Smooth muscle cell of trachea (primary cell): ENCODE measurements at places on chromosomes 5 and 9. TPM values are rescaled to one million over a fixed set of nuclear protein-coding genes. Genes with fewer than 3 reads are reported as not detected.

The RETREG1 gene
- total RNA-seq = 1.0 and 1.3 TPM in 2 replicates

The SET gene
- total RNA-seq = 305 and 552 TPM in 2 replicates

The IFNA13 gene
- not detected in 2 replicates for total RNA-seq

The CCDC152 gene
- total RNA-seq = 5.8 and 8.0 TPM in 2 replicates

The EEIG1 gene
- total RNA-seq = 12.9 and 15.4 TPM in 2 replicates

The SNCAIP gene
- total RNA-seq = under 0.01 and 0.66 TPM in 2 replicates

The NELFB gene
- 53.4 and 63.5 TPM in 2 replicates for total RNA-seq

The NR6A1 gene
- 0.44 and 0.66 TPM in 2 replicates for total RNA-seq

The PCDHGA6 gene
- total RNA-seq = 4.8 and 6.3 TPM in 2 replicates

The DMRTA1 gene
- total RNA-seq = 1.2 and 1.3 TPM in 2 replicates

The COX7C gene
- 132 and 256 TPM in 2 replicates for total RNA-seq

The GPBP1 gene
- total RNA-seq = 49.5 and 74.8 TPM in 2 replicates

The CCDC192 gene
- total RNA-seq = not detected in 2 replicates

The NFIB gene
- total RNA-seq = 13.7 and 40.7 TPM in 2 replicates

The SV2C gene
- not detected in 2 replicates for total RNA-seq

The HRH2 gene
- total RNA-seq = not detected in 2 replicates

The C5 gene
- 5.1 and 8.9 TPM in 2 replicates for total RNA-seq

The LTC4S gene
- total RNA-seq = 1.3 TPM in 1 of 2 replicates, not detected in the other

The ZCCHC9 gene
- 41.2 and 48.1 TPM in 2 replicates for total RNA-seq

The OR2V1 gene
- total RNA-seq = not detected in 2 replicates

The TSSK1B gene
- 0.15 and 0.50 TPM in 2 replicates for total RNA-seq

The KIAA0825 gene
- total RNA-seq = 4.0 and 5.5 TPM in 2 replicates

The MSX2 gene
- 1.9 and 15.9 TPM in 2 replicates for total RNA-seq

The THBS4 gene
- 0.87 and 11.9 TPM in 2 replicates for total RNA-seq

The MAMDC2 gene
- 3.2 and 3.8 TPM in 2 replicates for total RNA-seq

The ITK gene
- total RNA-seq = not detected in 2 replicates

The PTCH1 gene
- total RNA-seq = 4.8 and 7.1 TPM in 2 replicates

The ZNF354C gene
- total RNA-seq = 7.9 and 10.3 TPM in 2 replicates

The NUP155 gene
- total RNA-seq = 22.2 and 37.2 TPM in 2 replicates

The PIP5KL1 gene
- 3.3 and 6.1 TPM in 2 replicates for total RNA-seq

The FOXD4L5 gene
- total RNA-seq = 0.15 and 0.17 TPM in 2 replicates

The ITGA2 gene
- 22.8 and 24.5 TPM in 2 replicates for total RNA-seq

The CTXN3 gene
- total RNA-seq = not detected in 2 replicates

The BHMT2 gene
- total RNA-seq = 6.4 and 11.1 TPM in 2 replicates

The PLGRKT gene
- 8.9 and 24.6 TPM in 2 replicates for total RNA-seq

The EGFLAM gene
- total RNA-seq = 2.5 and 3.0 TPM in 2 replicates

The SLC6A3 gene
- total RNA-seq = under 0.01 TPM in 1 of 2 replicates, not detected in the other

The PCDHB13 gene
- total RNA-seq = under 0.01 and 1.3 TPM in 2 replicates

The FGF10 gene
- total RNA-seq = 1.7 and 7.3 TPM in 2 replicates

The SLC36A2 gene
- not detected in 2 replicates for total RNA-seq

The SKIC3 gene
- total RNA-seq = 130 and 190 TPM in 2 replicates

The FYB1 gene
- under 0.01 TPM in 2 replicates for total RNA-seq

The ADRA1B gene
- total RNA-seq = 0.17 TPM in 1 of 2 replicates, not detected in the other
